ENCODE measurements at places on chromosomes 3 and 15.

DNA sequence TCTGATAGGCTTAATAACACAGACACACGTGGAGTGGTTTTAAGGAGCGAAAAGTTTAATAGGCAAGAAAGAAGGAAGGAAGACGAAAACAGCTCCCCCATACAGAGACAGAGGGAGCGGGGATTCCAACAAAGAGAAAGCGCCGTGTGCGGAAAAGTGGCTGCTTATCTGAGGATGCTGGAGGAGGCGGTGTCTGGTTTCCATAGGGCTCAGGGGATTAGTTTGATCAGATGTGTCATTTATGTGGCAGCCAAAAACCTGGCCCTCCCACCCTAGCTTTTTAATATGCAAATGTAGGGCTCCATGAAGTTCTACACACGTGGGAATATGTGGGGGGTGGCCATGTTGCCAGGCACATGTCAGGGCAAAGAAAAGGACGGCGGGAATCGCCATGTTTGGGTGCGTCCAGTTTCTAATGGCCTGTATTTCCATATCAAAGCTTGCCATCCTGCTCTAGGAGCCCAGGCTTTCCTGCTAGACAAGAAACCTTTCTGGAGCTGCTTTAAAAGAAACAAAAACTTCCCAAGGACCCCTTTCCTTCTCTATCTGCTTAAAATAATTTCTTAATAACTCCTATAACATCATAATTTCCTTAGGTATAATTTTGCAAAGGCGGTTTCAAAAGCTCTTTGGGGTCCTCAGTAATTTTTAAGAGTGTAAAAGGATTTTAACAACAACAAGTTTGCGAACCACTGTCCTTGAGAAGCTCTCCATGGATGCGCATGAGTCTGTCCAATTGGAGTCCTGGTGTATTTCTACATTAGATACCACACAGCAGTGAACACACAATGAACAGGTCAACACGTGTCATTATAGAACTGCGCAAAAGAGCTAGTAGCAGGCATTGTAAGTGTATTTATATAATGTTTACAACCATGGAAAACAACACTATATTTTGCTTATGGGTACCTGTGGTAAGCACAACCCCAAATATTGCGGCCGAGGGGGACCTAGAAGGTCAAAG, 622 bp upstream of the ZNF589 start:
- no peak for DNase-seq

GRCh38 chr3:185880600-185880999, 55.8 kb upstream of the IGF2BP2 start:
- DNase-seq, result no peak

GRCh38 chr3:71397046-71397445, 186.5 kb downstream of the FOXP1 start:
- no peak for DNase-seq

- DNase-seq, result no peak
These were observed 12.9 kb downstream of the FBXO40 start for GRCh38 chr3:121606106-121606505.

GRCh38 chr3:197454014-197454413, 101.8 kb downstream of the BDH1 start:
- no peak for DNase-seq

- DNase-seq, result no peak
These were observed 2.3 kb upstream of the VPS18 start for GRCh38 chr15:40891810-40892446.

DNA sequence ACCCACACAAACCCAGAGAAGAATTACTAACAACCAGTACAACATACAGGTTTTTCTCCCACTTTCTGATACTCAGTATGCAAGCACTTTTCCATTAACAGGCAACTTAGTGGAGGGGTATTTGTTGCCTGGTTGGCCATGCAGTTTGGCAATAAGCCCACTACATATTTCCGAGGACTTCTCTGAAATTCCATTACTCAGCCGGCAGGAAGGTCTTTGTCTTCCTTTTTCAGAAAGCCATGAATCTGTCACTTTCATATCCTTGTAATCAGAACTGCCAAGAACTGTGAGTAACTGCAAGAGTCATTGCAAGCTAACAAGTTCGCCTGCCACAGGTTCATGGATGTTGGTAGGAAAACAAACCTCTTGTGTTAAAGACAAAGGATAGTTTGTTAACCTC, 422.3 kb upstream of the ROBO1 start:
- DNase-seq, result no peak

GRCh38 chr3:155991847-155992246, 121.4 kb downstream of the GMPS start:
- DNase-seq, result no peak
